ENCODE measurements at places on chromosomes 7 and 10.

GRCh38 chr7:148162808-148163207 is 427.8 kb upstream of the C7orf33 start:
- DNase-seq: no peak

GRCh38 chr10:73644015-73644743 is 2.9 kb upstream of the MYOZ1 start:
- no peak for DNase-seq

DNA sequence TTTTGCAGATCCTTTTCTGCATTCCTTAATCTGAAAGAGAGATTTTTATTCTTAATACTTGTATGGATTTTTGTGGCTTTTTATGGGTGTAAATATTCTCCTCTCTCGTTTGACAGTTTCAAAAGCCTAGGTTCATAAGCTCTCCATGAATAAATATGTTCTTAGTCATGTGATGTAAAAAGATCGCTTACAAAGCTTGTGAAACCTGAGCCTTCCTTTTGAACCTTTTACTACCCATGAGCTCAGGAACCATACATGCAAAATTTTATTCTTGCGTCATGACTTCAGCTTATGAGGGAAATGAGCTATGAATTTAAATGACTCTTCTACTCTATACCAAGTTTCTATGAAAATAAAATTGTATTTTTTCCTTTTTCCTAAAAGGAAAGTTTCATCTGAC is 98.7 kb downstream of the POLL start:
- no peak for DNase-seq

DNA sequence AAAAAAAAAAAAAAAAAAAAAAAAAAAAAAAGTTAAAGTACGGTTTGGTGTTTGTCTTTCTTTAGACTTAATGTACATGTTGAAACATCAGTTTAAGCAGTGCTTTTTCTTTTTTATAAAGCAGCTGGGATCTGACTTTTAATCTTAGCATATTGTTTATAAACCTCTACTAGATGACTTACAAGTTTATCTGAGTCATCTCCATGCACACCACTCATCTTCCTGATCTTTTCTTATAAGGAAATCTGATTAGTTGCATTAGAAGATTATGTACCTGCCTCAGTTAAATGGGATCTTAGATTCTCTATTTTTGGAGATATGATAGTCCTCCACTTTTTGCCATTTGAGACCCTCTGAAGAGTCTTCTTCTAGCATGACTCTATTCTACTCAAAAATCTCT is 391.9 kb upstream of the LRGUK start:
- DNase-seq: no peak

- DNase-seq: peak; percentile 15
Measured at GRCh38 chr7:64951250-64951848, 39.5 kb downstream of the ZNF117 start.

DNA sequence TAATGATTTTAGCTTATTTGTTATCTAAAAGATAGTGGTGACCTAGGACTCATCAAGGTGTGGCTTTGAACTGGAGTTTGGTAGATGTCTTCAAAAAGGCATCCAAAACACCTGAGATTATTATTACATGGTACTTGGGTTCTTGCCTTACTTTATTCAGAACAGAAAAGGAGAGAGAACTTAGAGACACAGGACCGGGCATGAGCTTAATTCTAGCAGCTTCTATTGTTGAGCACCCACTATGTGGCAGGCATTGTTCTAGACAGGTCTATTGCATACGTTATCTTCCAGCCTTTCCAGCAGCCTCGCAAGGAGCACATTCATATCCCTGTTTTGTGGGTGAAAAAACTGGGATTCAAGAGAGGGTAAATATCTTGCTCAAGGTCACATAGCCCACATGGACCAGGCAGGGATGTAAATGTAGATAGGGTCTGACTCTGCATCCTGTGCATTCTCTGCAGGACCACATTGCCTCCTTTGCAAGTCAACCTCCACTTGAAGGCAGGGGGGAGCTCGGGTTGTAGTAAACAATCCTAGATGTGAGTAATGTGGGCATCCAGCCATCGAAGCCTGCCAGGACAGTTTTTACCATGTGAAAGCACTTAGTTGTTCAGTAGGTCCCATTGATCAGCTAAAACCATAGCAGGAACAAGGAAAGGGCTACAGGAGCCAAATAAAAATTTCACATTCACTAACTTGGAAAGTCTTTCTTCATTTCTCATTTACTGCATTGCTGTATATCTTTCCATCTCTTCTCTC is 551.4 kb downstream of the LRMDA start:
- DNase-seq: no peak

DNA sequence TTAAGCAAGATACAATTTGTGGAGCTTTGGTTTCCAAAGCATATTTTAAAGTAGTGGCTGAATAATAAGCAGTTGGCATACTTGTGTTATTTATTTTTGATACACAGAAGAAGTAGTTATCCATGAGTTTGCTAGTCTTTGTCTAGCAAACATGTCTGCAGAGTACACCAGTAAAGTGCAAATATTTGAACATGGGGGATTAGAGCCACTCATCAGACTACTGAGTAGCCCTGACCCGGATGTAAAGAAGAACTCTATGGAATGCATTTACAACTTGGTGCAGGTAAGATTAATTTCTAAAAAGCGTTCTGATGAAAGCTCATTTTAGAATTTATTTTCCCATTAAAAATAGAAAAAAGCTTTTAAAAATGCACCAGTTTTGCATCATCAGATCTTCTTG is 31.4 kb downstream of the ARMC3 start:
- no peak for DNase-seq

GRCh38 chr7:12564996-12565764 is 5.3 kb upstream of the SCIN start:
- no peak for DNase-seq

DNA sequence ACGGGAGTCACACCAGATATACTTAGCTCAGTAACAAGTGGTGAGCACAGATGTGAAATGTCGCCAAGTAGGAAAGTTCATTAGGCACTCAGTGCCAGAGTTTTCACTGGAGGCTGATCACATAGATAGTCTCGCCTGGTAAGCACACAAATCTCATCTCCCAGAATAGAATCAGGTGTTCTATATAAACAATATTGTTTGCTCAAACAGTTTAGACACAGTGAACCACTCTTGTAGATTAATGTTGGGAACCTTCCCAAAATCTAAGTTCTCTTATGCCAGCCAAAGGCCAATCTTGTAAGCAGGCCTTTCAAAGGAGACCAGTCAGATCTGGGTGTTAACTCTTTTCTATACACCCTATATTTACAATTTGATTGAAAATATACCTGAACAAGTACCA is 716.5 kb upstream of the GRM3 start:
- DNase-seq: no peak

DNA sequence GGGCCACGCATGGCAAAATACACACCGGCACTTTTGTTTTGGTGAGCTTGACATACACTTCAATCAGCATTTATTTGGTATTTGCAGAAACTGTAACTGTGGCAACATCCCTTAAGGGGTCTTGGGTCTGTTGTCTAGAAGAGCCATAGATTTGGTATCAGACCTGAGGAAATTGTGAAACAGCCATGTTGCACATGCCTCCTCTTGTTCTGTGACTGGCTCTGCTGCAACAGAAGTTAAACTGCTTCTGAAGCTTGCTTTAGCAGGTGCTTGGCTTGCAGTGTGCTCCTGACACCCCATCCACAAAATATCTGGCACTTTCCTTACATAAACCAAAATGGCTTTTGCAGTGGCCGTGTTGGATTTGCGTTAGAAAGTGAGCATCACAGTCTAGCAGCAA is 247.3 kb downstream of the GATA3 start:
- no peak for DNase-seq

DNA sequence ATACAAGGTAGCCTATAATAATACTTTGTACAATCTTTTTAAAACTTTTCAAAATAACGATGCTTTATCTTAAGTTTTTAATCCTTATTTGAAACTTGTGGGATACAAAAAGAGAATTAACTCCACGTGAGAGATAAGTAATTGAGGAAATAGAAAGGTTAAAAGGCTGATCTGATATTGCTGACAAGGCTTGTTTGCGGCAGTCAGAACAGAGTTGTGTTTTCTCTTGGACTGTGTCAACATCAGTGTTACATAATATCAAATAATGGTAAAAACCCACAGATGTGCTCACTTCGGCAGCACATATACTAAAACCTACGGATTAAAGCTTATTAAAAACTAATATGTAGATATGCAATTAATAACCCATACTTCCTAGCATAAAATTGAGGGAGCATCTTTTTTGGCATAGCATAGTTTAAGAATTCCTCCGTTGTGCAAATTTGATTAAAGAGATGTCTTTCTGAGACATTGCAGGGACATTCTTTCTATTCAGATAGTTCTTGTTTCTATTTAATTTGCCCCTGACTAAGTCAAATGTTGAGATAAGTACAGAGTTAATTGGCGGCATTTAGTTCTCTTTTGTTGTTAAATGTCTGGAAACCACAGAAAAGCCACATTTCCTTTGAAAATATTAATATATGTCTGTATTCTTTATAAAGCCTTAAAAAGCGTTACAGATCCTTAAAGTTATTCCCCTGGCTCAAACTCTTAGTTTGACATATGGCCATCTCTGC is 63.3 kb downstream of the FAM185A start:
- DNase-seq: no peak

GRCh38 chr7:81036057-81036456 is 117.2 kb upstream of the SEMA3C start:
- DNase-seq: no peak

GRCh38 chr7:19248115-19248514 is 102.9 kb upstream of the FERD3L start:
- DNase-seq: no peak

- no peak for DNase-seq
Measured at GRCh38 chr7:151274936-151275812, 26.7 kb upstream of the SMARCD3 start.

DNA sequence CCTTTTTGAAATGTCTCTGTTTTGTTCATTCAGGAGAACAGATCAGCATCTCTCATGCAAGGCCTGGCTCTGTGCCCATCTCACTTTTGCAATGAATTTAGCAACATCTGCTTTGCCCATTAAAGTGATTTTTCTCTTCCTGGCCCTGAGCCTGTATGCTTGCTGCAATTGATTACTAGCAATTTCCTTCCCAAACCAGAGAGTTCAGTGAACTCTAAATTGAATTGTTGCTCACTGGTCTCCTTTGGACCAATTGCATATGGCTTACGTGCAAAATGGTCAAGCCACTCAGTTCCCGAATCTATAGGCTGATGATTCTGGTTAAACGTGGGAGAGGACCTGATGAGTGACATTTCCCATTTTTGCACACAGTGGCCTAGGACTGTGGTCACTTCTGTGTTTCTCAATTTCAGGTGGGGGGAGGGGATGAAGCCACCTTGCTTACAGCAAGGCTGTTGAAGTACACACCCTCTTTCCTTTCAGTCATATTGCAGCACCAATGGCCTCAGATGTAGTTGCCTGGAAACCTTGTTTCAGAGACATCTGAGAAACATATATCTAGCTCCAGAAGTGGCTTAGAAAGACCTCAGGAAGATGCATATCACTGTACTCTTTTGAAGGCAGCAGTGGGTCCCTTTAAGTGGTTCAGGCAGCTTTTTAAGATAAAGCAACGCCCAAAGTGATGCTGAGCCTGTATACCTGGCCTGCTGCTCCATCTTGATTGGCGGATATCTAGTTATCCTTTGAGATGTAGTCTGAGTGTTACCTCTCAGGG is 201.4 kb downstream of the PTEN start:
- DNase-seq: peak; percentile 63

GRCh38 chr10:99235658-99236626 is at the start of gene HPSE2:
TSS of gene HPSE2 (minus strand) at chr10:99235852.
- DNase-seq: no peak

GRCh38 chr7:25486656-25487055 is 258.4 kb upstream of the NPVF start:
- no peak for DNase-seq

- DNase-seq: no peak
Measured at GRCh38 chr7:4066626-4067475, 615.2 kb upstream of the FOXK1 start.
